ENCODE measurements at places on chromosomes 13 and 19.

- no peak for DNase-seq
Observed at GRCh38 chr13:105255472-105255871, 1280.0 kb downstream of the EFNB2 start.

DNA sequence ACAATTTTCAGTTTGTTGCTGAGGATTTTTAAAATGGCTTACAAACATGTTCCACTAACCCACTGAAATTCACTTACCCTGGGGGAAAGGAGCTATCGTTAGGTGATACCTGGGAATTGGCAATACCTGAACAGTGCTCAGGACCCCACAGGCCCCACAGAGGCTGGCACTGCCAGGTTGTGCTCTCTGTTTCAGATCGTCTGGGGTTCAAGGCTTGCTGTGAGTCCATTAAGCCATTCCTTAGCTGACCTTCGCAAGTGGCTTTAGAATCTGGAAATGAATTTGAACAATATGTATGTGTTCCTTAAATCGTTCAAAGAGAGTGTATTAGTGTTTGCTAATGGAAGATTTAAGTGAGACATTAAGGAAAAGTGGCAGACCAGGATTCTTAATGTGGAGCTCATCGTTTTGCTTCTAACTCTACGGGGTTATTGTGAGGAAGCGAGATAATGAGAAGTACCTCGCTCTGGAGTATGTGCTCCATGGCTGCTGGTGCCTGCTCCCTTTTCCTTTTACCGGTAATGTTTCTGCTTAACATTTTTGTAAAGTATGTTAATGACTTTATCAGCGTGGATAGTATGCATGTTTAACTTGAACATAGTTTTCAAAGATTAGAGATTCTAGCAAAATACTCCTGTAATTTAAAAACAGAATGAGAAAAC lies 13.6 kb downstream of the KLF5 start:
- DNase-seq, result no peak

- DNase-seq, result no peak
Observed at GRCh38 chr19:17720440-17720839, 1.2 kb downstream of the MAP1S start.

DNA sequence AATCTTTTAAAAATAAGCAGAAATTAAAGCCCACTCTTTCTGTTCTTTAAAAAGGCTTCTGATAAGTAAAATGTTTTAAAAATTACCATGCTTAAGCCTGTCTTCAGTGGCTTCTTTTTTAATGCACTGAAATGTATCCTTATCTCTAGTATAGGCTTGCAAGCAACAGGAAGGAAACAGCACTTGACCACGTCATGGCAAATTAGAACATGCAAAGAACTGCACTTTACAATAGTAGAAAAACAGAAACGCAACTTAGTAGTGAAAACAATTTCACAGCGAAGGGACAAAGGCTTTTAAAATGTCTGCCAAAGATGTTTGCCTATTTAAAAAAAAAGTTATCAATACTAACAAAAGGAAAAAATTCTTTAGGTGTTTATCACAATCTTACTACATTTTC lies 36.3 kb downstream of the ELF1 start:
- peak; percentile 56 for DNase-seq

DNA sequence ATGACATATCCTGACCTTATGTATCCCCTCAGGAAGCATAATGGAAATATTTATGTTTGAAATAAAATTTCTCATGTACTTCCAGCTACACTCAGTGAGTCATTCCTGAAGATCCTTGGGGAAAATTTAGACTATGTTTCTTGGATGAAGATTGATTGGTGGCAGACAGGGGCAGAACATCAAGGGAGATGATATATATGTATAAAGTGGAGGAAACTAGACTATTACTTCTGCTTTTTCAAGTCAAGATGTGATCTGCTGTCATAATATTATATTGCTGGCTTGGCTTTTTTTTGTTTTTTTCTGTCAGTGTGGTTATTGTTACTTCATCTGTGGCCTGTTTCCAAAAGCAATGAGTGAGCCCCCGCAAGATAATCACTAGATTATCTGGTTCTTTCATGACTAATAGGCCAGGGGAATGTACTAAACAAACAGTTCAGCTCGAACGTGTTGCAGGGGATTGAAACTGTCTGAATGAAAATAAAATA lies 87.2 kb upstream of the TNFSF11 start:
- DNase-seq, result no peak

DNA sequence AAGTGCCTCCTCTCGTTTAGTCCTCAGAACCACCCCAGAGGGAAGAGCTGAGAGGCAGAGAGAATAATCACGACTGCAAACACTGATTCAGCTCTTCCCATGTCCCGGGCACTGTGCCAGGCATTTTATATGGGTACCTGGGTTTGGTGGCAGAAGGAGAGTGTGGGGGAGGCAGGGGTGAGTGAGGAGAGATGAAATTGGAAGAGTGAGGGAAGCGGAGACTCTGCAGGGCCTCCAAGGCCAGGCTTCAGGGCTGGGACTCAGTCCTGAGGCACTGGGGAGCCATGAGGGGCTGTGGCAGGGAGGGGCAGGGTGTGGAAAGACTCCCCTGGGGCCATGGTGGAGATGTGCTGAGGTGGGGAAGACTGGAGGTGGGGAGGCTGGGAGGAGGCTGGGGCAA lies 8.7 kb downstream of the SYNGR4 start:
- DNase-seq, result no peak

DNA sequence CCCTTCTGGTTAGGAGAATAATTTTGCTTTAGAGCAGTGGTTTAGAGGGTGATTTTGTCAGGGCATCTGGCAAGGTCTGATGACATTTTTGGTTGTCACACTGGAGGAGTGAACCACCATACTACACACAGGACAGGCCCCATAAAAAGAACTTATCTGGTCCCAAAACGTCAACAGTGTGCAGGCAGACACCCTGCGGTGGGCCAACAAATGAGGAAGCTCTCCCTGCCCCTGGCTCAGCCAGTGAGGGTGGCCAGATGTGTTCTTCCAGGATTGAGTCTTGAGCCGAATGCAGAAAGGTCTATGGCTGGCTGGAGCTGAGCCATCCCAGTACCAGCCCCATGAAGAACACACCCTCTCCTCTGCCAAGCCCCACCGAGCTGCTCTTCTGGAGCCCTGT lies 149.2 kb downstream of the MIPEP start:
- DNase-seq, result no peak

DNA sequence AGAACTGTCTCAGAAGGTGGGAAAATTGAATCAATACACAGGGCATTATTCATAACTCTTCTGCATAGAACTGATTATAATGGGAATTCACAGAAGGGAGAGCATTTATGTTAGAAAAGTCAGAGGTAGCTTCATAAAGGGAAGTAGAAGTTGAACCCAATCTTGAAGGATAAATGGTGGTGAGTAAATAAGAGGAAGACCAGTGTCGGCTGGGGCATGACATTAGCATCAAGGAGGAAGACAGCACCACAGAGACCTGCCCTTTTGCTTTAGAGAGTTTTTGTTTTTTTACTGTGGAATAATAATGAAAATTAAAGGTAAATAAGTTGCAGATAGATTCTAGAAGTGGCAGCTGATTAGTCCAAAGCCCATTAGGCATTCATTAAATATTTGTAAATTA lies 21.9 kb downstream of the CDC16 start:
- DNase-seq, result no peak

- DNase-seq, result no peak
Observed at GRCh38 chr19:28428663-28429348, 784.1 kb downstream of the UQCRFS1 start.

- no peak for DNase-seq
Observed at GRCh38 chr13:51778392-51778791, 25.6 kb downstream of the DHRS12 start.
